ENCODE measurements at places on chromosomes 6 and 20. TPM values are rescaled to one million over a fixed set of nuclear protein-coding genes. Genes with fewer than 3 reads are reported as not detected.

The GGTLC1 gene
- not detected for total RNA-seq

DNA sequence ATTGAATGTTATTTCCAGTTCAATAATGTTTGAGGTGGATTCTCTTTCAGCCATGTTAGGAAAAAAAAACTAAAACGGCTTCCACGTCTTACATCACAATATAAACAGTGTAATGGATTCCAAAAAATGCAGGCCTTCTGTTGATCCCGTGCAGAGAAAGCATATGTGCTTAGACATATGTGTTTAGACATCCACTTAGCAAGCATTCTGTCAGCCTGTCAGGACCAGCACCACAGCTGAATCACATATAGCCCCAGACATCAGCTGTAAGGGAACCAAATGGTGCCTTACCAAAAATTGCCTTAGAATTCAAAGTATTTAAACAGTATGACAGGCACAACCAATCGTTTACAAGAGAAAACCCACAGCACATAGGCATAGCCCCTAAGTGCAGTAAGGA lies 304.9 kb downstream of the EYA4 start:
- H3K27me3 ChIP-seq = peaks cover 2% of the 10 kb centered on the region
- H3K4me1 ChIP-seq = peaks cover 2% of the 10 kb centered on the region
- no peak overlapping the region for H3K4me3 ChIP-seq

The SLC35B2 gene
- 31.8 TPM for total RNA-seq

GRCh38 chr20:17617868-17618672 lies 48.2 kb downstream of the DSTN start:
- H3K27me3 ChIP-seq = peaks cover 6% of the 10 kb centered on the region
- no peak for DNase-seq
- H3K27ac ChIP-seq = peak overlapping the region; percentile 42
- no peak overlapping the region for H3K4me3 ChIP-seq

DNA sequence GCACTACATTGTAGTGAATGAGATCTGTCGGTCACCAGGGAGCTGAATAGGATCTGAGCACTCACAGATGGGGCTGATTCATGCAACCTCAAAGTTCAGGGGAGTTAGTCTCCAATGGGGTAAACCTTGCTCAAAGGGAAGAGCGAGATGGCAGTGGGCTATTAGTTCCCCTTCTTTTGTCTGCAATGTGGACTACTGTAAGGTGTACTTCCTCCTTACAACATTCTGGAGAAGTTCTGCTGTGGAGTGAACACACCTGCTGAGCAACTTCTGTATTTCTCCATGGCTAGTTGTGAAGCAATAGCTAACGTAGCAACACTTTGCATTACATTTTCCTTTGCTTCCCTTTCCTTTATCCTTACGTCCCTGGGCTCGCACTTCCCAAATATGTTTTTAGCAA lies 134.3 kb upstream of the B3GAT2 start:
- DNase-seq = no peak
- no peak overlapping the region for H3K27ac ChIP-seq
- no peaks in the 10 kb centered on the region for H3K4me1 ChIP-seq
- H3K27me3 ChIP-seq = peaks cover 2% of the 10 kb centered on the region
- H3K36me3 ChIP-seq = no peaks in the 10 kb centered on the region
- H3K4me3 ChIP-seq = no peak overlapping the region

DNA sequence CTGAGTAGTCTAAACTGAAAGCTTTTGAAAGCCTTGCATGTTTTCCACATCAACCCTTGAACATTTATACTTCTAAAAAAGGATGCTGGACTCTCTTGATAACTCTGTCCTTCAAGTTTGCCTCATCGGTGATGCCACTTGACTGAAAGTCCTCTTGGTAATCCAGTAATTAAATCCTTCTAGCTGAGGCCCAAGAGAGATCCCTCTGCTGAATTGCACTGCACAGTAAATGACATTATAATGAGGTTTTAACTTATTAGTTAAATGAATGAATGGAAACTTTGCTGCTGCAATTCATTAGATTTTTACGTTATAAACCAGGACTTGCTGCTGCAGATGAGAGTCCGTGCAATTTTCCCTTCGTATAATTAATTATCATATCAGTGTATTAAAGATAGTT lies 363.9 kb upstream of the FLRT3 start:
- DNase-seq = no peak
- H3K4me1 ChIP-seq = peaks cover 25% of the 10 kb centered on the region
- no peaks in the 10 kb centered on the region for H3K36me3 ChIP-seq
- H3K27ac ChIP-seq = no peak overlapping the region

DNA sequence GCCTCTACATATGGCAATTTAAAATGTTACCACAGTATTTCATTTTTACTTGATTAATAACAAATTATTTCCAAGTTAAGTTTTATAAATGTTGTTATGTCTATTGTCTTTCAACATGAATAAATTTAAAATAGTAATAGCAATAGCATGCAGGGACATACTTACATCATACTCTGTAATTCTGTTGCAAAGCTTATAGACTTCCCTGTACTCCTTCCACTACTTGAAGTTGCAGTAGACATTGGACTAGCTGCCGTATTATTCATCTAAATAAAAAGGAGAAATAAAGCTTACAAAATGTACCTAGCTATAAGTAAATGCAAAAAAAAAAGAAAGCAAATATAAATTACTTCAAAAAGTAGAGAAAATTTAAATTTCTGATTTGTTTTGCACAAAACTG lies 12.7 kb downstream of the SUPT3H start:
- H3K27ac ChIP-seq = no peak overlapping the region
- H3K4me1 ChIP-seq = peaks cover 24% of the 10 kb centered on the region
- no peaks in the 10 kb centered on the region for H3K36me3 ChIP-seq
- DNase-seq = no peak
- H3K27me3 ChIP-seq = no peaks in the 10 kb centered on the region

The NRSN2 gene
- 43.2 TPM for total RNA-seq

The LRFN2 gene
- 0.59 TPM for total RNA-seq

GRCh38 chr6:161105408-161105807 lies 113.8 kb downstream of the MAP3K4 start:
- DNase-seq = no peak
- no peak overlapping the region for H3K4me3 ChIP-seq
- H3K4me1 ChIP-seq = no peaks in the 10 kb centered on the region
- no peak overlapping the region for H3K27ac ChIP-seq
- peaks cover 32% of the 10 kb centered on the region for H3K36me3 ChIP-seq

GRCh38 chr20:9723501-9724202 lies 115.2 kb downstream of the PAK5 start:
- no peak overlapping the region for H3K4me3 ChIP-seq
- H3K27me3 ChIP-seq = no peaks in the 10 kb centered on the region
- no peaks in the 10 kb centered on the region for H3K36me3 ChIP-seq
- no peak for DNase-seq
- no peaks in the 10 kb centered on the region for H3K4me1 ChIP-seq

The WFDC5 gene
- not detected for total RNA-seq

- no peak for DNase-seq
- no peak overlapping the region for H3K27ac ChIP-seq
- H3K36me3 ChIP-seq = no peaks in the 10 kb centered on the region
- no peak overlapping the region for H3K4me3 ChIP-seq
- peaks cover 2% of the 10 kb centered on the region for H3K27me3 ChIP-seq
Measured at GRCh38 chr6:145587334-145587733, 148.0 kb downstream of the EPM2A start.

DNA sequence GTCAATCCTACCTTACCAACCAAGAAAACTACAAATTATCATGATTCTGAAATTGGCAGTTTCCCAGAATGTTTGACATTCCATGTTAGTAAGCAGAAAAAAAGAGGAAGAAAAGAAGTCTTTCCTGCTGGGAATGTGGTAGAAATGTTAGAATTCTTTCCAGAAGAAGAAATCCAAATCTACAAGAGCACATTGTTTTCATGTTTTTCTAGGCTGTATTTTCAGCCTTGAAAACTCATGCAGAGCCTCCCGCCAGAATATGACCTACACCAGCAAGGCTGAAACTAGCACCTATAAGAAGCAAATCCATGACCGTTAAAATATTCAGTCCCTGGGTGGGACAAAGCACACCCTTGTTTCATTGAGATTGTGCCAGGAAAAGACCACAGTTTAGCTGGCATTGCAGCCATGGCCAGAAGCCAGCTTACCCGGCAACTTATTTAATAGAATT lies 259.4 kb downstream of the GJA1 start:
- no peak overlapping the region for H3K4me3 ChIP-seq
- no peak overlapping the region for H3K27ac ChIP-seq
- DNase-seq = no peak
- peaks cover 2% of the 10 kb centered on the region for H3K27me3 ChIP-seq
- no peaks in the 10 kb centered on the region for H3K36me3 ChIP-seq
- no peaks in the 10 kb centered on the region for H3K4me1 ChIP-seq

DNA sequence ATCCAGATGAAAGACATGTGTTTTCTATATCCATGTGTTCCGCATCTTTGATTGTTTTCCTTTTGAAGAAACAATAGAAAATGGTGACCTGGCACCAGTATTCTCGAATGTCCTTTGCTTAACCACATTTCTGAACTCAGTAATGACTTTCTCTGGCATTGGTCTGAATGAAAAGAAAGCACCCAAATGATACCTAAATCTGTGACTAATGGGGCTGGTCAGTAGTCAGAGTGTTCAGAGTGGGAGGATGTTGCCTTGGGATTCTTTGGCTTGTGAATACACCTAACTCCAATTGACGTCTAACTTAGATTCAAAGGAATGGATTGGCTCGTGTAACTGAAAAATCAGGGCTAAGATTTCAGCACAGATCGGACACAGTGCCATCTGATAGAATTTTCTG lies 27.1 kb downstream of the PARD6B start:
- H3K4me1 ChIP-seq = peaks cover 2% of the 10 kb centered on the region
- no peaks in the 10 kb centered on the region for H3K36me3 ChIP-seq
- H3K4me3 ChIP-seq = no peak overlapping the region
- DNase-seq = no peak
- H3K27me3 ChIP-seq = no peaks in the 10 kb centered on the region

DNA sequence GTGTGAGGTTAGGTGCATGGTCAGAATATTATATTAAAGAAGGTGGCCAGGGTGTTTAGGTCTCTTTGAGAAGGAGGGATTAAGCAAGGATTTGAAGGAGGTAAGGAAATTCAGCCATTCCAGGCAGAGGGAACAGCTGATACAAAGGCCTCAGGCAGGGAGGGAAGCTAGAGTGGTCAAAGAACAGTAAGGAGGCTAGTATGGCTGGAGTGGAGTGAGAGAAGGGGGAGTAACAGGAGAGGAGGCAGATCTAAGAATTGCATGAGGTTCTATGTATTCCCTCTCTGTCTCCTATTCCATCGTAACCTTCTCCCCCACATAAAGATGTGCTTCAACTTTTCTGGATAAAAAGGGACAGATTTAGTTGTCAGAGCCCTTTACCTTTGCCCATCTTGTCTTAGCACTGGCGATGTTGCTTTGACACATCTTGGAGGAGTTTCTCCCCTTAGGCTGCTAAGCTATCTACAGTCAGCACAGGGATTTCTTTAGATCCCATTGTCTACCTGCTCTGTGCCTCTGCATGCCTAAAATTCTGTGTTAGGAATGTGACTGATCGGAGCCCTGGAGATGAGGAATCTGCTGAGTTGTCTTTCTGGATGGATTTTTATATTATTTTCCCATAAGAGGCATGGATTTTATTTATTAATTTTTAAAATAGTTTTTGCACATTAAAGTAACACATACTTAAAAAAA lies 59.9 kb downstream of the KLHL31 start:
- H3K36me3 ChIP-seq = no peaks in the 10 kb centered on the region
- H3K4me3 ChIP-seq = no peak overlapping the region
- no peak for DNase-seq
- no peak overlapping the region for H3K27ac ChIP-seq
- H3K4me1 ChIP-seq = no peaks in the 10 kb centered on the region

GRCh38 chr20:25353747-25354705 lies 36.6 kb downstream of the ABHD12 start:
- H3K27ac ChIP-seq = no peak overlapping the region

- peaks cover 11% of the 10 kb centered on the region for H3K27me3 ChIP-seq
- no peak for DNase-seq
- peaks cover 37% of the 10 kb centered on the region for H3K4me1 ChIP-seq
- no peak overlapping the region for H3K4me3 ChIP-seq
Measured at GRCh38 chr20:1800777-1801176, 94.4 kb upstream of the SIRPA start.

The LRRC73 gene
- total RNA-seq = 0.28 TPM

Measured in endothelial cell (in vitro differentiated cells).